ENCODE measurements at places on chromosomes 12 and 14.

- no peak for DNase-seq
These were observed 90.0 kb downstream of the ANO6 start for GRCh38 chr12:45305907-45306306.

- DNase-seq = no peak
These were observed 577.2 kb downstream of the PRKD1 start for GRCh38 chr14:29350496-29350895.

GRCh38 chr12:123268850-123269249, 2.8 kb downstream of the CDK2AP1 start:
- DNase-seq = no peak

GRCh38 chr12:74538491-74539258, 1.0 kb downstream of the ATXN7L3B start:
- DNase-seq = no peak

DNA sequence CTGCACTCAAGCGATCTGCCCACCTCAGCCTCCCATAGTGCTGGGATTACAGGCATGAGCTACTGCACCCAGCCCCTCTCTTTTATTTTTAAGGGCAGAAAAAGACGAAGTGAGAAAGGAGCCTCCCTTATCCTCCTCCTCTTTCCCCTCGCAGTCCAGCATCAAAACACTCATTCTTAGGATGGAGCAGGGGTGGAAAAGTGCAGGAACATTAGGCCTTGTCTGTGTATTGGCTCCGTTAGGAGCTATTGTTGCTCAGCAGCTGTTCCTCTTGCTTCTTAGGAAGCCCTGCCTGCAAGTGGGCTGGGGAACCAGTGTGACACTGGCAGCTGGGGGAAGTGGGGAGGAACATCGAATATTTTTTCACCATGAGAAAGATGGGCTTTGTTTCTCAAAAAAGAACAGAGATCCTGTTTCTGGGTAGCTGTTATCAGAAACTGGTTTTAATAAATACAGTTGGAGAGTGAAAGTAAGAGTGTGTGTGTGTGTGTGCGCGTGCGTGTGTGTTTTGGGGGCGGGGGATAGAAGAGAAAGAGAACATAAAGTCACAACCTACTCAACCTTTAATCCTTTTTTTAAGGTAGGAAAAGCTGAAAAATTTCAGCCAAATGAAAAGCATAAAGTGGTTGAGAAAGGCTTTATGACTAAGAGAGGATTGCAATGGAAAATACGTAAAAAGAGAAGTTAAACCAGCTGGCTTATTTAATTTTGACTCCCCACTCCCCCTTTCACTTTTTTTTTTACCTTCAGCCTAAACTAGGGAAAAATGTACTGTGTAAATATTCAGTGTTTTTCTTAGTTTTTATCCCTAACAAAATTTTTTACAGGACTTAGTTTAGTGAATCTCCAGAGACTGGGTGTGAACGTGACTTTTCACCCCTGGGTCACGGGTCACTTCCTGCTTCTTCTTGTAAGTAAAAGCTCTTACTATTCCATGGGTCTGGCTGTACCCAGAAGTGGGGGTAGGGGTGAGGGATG, 197.2 kb upstream of the PLEKHG7 start:
- DNase-seq = no peak

DNA sequence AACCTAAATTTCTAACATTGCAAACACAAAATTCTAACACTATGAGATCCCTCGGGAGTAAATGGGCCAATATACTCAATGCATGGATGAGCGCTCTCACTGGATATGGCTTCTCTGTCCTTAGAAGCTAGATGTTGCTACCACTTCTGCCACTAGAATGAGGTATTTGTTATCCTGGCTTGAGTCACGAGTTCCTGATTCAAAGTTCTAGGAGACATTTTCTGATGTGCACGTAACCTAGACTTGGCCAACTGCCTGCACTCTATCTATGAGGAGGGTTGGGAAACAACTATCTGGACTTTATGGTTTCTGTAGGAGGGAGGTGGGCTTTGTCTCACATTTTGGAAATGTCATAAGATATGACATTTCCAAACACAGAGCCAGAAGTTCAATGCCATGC, 37.6 kb downstream of the FERMT2 start:
- DNase-seq = no peak

DNA sequence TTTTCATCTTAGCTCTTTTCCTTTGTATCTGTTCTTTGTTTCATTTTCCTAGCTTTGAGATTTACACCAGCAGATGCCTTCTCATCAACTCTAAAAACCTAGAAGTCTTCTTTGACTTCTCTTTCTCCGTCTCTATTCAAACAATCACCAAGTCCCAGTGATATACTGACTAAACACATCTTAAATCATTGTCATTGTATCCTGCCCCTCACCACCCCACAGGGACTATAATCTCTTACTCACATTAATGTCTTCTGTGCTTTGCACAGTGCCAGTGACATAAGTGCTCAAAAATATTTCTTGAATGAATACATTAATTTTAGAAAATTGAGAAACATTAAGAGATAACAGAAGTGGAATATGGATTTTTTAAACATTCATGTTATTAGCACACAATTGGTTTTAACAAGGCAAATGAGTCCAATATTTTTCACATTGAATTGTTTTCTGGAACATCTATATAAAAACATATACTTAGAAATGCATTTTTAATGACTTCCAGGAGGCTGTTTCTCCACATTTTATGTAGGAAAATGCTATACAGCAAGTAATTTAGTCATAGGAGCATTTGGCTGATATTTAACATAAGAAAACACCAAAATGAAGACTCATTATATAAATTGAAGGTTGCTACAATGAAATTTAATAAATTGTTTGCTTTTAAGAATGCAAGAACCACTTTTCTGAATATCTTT, 472.8 kb upstream of the PRICKLE1 start:
- DNase-seq = no peak

Measured in NCI-H748 treated with DMSO at 0.1 percent for 48 hours (cell line).